GM23248 (cell line): ENCODE measurements at places on chromosomes 2 and 18. TPM values are rescaled to one million over a fixed set of nuclear protein-coding genes. Genes with fewer than 3 reads are reported as not detected.

GRCh38 chr18:13626544-13626908 is 99.8 kb downstream of the FAM210A start:
- no peak for DNase-seq

PRLH gene
- polyA plus RNA-seq, result not detected in 2 replicates

ERLEC1 gene
- 109 and 110 TPM in 2 replicates for polyA plus RNA-seq

TMEM178A gene
- 0.23 TPM in 1 of 2 replicates, not detected in the other for polyA plus RNA-seq

GRCh38 chr2:218130377-218130776 is 4.5 kb downstream of the CXCR2 start:
- no peak for DNase-seq

GRCh38 chr2:60855989-60856669 is 25.2 kb upstream of the REL start:
- DNase-seq, result no peak

TRIB2 gene
- 31.5 and 32.1 TPM in 2 replicates for polyA plus RNA-seq

GRCh38 chr18:62729487-62730386 is 14.4 kb downstream of the PHLPP1 start:
- no peak for DNase-seq

CXCR2 gene
- not detected in 2 replicates for polyA plus RNA-seq

- DNase-seq, result no peak
Measured at GRCh38 chr2:71951718-71952404, 195.8 kb downstream of the CYP26B1 start.

- no peak for DNase-seq
Measured at GRCh38 chr2:68737711-68738110, 3.1 kb downstream of the ARHGAP25 start.

GPR45 gene
- polyA plus RNA-seq, result not detected in 2 replicates

FAM161A gene
- 1.4 and 1.8 TPM in 2 replicates for polyA plus RNA-seq

ARHGAP28 gene
- 0.20 and 0.25 TPM in 2 replicates for polyA plus RNA-seq

DNA sequence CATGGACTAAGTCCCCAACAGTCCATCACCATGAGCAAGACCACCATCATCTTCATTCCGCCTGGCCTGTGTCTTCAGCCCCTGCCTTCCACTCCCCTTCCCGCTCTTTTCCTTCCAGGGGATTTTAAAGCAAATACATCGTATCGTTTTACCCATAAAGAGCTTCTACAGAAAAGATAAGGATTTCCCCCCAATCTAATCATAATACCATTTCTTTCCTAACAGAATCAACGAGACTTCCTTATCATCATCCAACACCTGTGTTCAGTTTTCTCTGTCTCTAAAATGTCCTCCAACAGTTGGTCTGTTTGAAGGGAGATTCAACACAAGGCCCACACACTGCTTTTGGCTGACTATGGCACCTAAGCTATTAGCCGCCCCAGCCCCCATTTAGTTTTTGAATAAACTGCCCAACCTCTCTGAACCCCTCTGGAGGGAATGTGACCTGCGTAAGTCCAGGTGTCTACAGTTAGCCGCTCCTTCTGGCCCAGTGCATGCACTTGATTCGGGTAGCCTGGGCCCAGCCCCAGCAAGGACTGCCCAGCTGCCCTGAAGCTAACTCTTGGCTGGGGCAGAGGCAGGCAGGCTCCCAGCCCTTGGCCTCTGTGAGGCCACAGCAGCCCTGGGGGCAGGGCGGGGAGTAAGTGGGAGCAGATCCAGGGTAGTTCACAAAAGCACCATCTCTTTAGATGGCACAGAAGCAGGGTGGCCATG is 25.3 kb upstream of the SEMA4C start:
- DNase-seq, result no peak

IMMT gene
- polyA plus RNA-seq, result 75.4 and 76.3 TPM in 2 replicates

SPP2 gene
- not detected in 2 replicates for polyA plus RNA-seq

- peak; percentile 41 for DNase-seq
Measured at GRCh38 chr2:27527182-27527581, 30.5 kb downstream of the GCKR start.

DNA sequence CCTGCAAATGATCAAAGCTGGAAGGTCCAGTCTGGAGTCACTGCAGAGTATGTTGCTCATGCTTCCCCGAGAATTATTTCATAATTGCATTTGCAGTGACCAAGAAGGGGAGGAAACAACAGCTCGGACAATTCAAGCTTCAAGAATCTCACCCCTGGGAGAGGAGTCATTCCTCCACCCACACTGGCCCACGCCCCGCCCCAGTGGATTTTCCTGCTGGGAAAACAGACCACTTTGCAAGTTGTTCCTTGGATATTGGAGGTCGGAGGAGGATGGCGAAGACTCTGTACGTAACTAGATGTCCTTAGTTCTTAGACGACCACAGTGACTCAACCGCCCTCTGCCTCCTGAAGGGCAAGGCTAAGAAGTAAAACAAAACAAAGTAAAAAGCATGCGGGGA is 159.4 kb downstream of the TPO start:
- peak; percentile 90 for DNase-seq

DNA sequence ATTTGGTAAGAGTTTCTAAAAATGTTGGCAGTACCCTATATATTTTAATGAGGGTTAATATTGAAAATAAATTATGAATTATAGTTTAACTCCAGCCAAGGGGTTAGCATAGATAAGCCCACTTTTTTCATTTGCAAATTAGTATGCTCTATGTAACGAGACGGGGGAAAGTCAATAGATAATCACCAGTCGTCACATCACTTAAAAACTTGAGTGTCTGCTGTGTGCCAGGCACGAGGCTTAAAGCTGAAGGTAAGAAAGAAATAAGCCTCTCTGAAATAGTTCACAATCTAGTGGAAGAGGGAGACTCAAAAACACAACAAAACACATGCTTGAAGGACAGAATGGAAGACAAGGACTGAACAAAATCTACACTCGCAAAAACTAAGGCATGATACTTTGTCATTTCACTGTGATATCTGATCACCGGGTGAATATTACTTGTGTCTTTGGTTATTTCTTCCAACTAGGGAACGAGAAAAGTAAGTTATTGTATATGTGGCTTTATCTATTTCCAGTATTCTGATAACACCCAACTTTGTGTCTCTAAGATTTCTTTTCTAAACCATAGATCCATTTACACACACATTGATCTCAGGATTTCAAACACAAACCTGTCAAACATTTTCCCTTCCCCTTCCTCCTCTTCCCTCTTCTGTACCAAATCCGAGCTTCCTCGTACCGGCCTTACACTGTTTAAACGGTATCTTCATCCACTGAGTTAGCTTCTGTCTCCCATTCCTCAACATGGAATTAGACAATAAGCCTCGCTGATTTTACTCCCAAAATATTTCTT is 199.1 kb downstream of the PIEZO2 start:
- DNase-seq, result no peak

DNA sequence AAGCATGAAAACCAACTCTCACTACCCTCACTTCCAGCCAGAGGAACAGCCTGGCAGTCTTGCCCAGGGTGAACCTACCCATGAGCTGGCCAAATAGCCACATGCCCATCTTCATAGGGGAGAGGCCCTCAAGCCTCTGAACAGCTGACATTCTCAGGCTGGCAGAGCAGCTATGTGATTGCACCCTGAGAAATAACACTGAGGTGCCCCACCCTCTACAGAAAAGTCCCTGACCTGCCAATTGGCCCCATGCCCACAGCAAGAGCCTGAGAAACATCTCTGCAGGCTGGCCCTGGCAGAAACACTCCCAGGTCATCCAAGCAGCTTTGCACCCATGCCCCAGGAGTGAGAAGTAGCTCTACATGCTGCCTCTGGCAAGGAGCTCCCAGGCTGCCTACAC is 127.4 kb upstream of the OTX1 start:
- DNase-seq, result no peak
